ENCODE measurements at places on chromosomes 6 and 20.
A peak's percentile ranks its signal among the peaks of the same experiment; 100 is the strongest.

GRCh38 chr6:157162766-157163433 lies 160.4 kb downstream of the TMEM242 start:
- peak; percentile 38 for DNase-seq

DNA sequence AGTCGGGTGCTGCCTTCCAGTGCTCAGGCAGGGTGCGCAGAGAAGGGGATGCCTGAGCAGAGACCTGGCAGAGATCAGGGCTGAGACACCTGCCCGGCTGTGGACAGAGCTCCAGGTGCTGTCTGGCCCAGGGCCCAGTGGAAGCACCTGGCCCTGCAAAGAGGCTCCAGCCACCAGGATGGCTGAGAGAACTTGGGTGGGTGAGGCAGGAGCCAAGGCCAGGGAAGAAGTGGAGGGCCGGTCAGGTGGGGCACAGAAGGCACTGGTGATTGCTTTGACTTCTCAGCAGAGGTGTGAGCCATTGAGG lies 31.2 kb downstream of the PNLDC1 start:
- DNase-seq, result no peak

- no peak for DNase-seq
Measured at GRCh38 chr6:131038597-131039344, 24.3 kb downstream of the EPB41L2 start.

DNA sequence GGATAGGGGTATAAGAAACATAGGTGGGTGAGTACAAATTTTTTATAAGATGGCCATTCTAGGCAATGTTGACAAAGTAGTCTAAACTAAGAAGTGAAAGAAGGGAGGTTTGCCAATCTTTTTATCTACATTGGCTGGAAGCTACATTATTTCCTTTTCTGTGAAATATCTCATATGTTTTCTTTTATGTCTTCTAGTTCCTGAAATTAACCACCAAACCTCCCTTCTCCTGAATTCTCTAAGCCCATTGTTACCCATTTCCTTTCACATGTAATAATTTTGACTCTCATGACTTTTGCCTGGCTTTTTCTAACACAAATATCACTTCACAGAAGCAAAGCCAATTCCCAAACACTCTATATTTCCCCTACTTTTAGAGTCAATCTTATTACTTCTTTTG lies 496.2 kb upstream of the JAG1 start:
- no peak for DNase-seq

- DNase-seq, result no peak
Measured at GRCh38 chr6:155213611-155214372, 50.0 kb upstream of the CLDN20 start.

- DNase-seq, result no peak
Measured at GRCh38 chr6:14518515-14519217, 401.1 kb downstream of the CD83 start.

DNA sequence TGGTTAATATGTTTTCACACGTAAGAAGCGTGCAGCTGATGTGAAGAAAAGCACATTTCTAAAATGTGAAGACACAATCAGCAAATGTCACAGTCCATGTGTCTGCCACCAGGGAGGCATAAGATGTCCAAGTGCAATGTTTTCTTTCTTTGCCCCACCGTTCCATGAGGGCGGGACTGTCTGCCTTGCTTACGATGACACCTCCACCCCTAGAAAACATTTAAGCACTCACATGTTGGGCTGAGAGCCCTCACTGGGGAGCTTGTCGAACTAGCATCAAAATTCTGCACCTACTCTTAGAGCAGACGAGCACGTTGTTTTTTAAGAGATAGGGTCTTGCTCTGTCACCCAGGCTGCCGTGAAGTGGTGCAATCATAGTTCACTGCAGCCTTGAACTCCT lies 57.6 kb downstream of the PSMG4 start:
- DNase-seq, result no peak

DNA sequence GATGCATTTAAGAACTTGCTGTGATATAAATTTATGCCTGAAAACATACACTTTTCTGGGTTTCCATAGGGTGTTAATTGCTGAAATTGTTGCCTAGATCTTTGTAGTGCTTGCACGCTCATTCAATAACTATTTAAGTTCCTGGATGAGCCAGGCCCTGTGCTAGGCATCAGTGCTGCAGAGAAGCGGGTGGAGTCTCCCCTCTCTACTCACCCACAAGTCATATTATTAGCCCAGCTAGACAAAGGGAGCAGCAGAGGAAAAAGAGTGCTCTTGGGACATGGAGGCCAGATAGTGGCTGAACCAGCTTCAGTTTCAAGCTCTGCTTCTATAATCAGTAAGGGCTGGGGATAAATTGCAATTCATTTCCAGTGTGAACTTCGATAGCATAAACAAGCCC lies 329.1 kb downstream of the TFAP2B start:
- no peak for DNase-seq

- no peak for DNase-seq
Measured at GRCh38 chr20:53688085-53688484, 94.4 kb upstream of the ZNF217 start.

- peak; percentile 36 for DNase-seq
Measured at GRCh38 chr6:37170273-37171200, 585 bp downstream of the PIM1 start.

DNA sequence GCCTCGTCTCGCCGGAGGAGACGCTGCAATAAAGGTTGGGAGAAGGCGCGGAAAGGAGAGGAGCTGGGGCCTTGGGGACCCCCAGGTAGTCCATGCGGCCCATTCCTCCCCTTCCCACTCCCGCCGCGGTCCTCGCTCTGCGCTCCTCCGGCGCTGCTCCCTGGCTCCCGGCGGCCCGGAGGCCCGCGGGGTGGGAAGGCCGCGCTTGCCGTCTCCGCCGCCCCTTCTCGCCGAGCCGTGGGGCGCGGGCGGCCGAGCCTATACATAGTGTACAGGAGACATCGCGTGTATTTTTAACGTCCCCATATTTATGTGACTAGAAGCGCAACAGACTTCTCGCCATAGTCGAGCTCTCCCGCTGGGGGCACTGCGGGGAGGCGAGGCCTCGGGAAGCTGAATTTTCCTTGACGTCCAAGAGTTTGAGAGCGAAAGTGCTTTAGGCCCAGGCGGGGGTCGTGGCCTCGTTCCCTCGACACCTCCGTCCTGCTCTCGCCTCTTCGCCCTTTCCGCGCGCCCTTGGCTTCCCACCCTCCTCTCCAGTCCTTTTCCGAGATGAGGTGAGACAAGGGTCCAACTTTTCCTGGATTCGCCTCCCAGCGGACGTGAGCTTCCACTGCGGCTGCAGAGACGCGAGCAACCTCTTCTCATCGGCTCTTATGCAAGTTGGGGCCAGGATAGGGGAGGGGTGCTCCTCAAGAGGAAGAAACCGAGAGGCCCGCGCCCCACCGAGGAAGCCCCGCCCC lies 29.0 kb downstream of the SLC12A5 start:
- DNase-seq, result peak; percentile 49

GRCh38 chr6:159914565-159914923 lies 23.8 kb downstream of the MAS1 start:
- no peak for DNase-seq

Measured in globus pallidus (tissue), 1 donor.